ENCODE measurements at places on chromosomes 11 and 22. TPM values are rescaled to one million over a fixed set of nuclear protein-coding genes. Genes with fewer than 3 reads are reported as not detected.

GRCh38 chr11:64560139-64560771 is 30.8 kb upstream of the SLC22A12 start:
- peaks cover 2% of the 10 kb centered on the region for H3K27me3 ChIP-seq
- no peak for DNase-seq
- no peaks in the 10 kb centered on the region for H3K36me3 ChIP-seq
- H3K4me1 ChIP-seq, result peaks cover 19% of the 10 kb centered on the region
- H3K27ac ChIP-seq, result peak overlapping the region; percentile 32

- H3K27ac ChIP-seq, result no peak overlapping the region
- H3K36me3 ChIP-seq, result peaks cover 11% of the 10 kb centered on the region
- H3K4me3 ChIP-seq, result no peak overlapping the region
- no peak for DNase-seq
- no peaks in the 10 kb centered on the region for H3K4me1 ChIP-seq
- no peaks in the 10 kb centered on the region for H3K27me3 ChIP-seq
Measured at GRCh38 chr11:3820971-3821370, 12.6 kb downstream of the PGAP2 start.

- no peak for DNase-seq
- H3K4me3 ChIP-seq, result no peak overlapping the region
- H3K27ac ChIP-seq, result no peak overlapping the region
- H3K4me1 ChIP-seq, result peaks cover 8% of the 10 kb centered on the region
- no peaks in the 10 kb centered on the region for H3K27me3 ChIP-seq
Measured at GRCh38 chr11:15875943-15876342, 480.4 kb downstream of the SOX6 start.

DNA sequence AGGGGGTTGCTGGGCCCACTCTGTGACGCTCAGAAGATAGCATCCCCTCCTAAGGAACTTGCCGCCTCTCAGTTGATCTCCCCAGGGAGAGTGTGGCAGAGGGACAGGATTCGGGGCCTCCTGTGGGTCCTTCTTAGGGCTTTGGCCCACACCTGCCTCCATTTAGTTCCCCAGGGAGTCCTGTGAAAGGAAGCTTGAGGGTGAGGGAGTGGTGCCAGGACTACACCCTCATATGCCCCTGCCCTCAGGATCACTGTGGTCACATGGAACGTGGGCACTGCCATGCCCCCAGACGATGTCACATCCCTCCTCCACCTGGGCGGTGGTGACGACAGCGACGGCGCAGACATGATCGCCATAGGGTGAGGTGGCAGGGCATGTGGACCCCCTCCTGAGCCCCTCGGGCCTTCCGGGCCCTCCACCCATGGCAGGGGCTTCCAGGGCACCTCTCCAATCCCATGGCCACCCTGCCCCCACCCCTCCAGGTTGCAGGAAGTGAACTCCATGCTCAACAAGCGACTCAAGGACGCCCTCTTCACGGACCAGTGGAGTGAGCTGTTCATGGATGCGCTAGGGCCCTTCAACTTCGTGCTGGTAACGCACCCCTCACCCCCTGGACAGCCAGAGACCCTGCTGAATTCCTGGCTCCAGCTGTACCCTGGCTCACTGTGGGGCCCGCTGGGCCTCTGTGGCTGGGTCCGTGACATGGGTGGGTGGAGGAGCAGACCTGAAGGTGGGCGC is 3.5 kb downstream of the INPP5J start:
- no peak overlapping the region for H3K4me3 ChIP-seq
- H3K27ac ChIP-seq, result no peak overlapping the region
- peaks cover 1% of the 10 kb centered on the region for H3K36me3 ChIP-seq
- H3K27me3 ChIP-seq, result no peaks in the 10 kb centered on the region
- H3K4me1 ChIP-seq, result peaks cover 16% of the 10 kb centered on the region

DNA sequence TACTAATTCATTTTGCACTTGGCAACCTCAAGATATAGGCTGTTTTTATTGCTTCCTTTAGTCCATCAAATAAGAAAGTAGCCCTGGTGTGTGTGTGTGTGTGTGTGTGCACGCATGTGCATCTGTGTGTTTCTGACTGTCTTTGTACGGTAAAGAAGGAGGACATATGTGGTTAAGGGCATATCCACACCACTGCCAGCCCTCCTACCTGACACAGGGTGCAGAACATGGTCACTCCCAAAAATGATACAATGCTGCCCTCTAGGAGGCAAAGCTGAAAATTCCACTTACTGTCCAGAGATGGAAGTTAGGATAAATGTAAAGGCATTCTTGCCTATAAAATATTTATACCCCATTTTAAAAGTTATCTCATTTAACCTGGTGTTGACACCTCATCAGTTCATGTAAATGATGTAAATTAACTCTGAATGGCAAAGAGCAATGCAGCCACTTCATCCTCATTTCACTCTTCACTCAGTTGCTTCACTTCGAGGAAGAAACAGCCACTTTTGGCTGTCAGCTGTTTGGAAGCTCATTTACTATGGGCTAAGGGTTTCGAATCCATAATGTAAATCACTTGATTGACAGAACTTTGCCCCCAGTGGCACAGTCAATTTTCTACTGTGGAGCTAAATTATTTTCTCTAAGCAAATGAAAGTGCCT is 83.1 kb upstream of the MTNR1B start:
- peaks cover 6% of the 10 kb centered on the region for H3K27me3 ChIP-seq
- H3K36me3 ChIP-seq, result peaks cover 18% of the 10 kb centered on the region
- DNase-seq, result peak; percentile 35
- no peak overlapping the region for H3K4me3 ChIP-seq
- H3K4me1 ChIP-seq, result peaks cover 8% of the 10 kb centered on the region

DNA sequence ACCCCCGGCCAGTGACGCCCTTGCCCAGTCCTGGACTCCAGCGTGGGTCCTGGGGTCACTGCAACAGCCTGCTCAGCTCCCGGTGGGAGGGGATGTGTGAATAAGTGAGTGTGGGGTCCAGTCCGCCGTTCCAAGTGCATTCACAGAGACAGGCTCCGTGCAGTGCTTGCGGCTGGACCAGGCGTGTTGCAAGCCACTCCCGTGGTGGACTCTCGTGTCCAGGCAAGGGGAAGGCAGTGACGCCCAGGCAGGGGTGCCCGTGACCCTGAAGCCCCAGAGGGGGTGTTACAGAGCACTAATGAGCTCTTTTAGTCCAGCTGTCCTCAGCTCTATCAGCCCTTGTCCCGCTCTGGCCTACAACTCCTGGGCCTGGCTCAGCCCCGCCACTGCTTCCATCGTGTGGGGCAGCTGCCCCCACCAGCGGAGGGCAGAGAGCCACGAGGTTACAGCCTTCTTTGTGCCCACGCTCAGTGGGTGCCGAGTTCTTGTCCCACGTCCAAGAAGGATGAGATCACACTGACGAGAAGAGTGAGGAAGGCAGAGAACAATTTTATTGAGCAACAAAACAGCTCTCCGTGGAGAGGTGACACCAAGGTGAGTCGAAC is 1807.5 kb downstream of the LRRC4C start:
- no peak overlapping the region for H3K4me3 ChIP-seq
- DNase-seq, result no peak
- no peaks in the 10 kb centered on the region for H3K27me3 ChIP-seq
- H3K27ac ChIP-seq, result no peak overlapping the region

Gene ALKBH8
- total RNA-seq, result 7.2 TPM

Gene TAF6L
- total RNA-seq, result 42.8 TPM
